ENCODE measurements at places on chromosomes 11 and 22. TPM values are rescaled to one million over a fixed set of nuclear protein-coding genes. Genes with fewer than 3 reads are reported as not detected.

DNA sequence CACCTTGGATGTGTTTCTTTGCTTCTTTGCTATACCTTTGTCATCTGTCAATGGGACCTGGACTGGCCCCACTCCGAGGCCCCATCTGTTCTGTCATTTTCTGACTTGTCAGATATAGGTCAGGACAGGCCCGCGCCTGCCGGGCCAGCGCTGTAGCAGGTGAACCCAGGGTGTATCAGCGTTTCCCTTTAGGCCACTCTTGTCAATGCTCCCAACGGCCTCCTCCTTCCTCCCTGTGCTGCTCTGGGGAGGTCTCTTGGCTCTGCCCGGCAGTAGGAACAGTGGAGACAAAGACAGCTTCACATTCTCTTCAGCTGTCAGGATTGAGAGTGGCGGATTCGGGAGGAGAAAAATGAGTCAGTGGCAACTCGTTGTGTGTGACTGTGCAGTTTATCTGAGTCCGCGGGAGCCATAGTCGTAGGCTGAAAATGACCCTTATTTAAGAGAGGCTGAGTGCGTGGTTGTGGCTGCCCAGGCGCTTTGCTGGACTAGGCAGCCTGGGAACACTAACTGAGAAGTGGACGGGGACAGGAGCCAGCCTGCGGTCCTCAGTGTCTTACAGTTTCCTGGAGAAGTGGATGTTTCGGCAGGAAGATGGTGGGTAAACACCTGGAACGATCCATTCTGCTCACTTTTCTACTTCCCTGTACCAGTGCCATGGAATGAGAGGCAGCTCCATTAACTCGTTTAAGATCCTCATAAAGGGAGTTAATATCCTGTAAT, 102.3 kb downstream of the PRR5L start:
- H3K36me3 ChIP-seq, result no peaks in the 10 kb centered on the region
- H3K4me3 ChIP-seq, result no peak overlapping the region
- no peak overlapping the region for H3K27ac ChIP-seq
- H3K27me3 ChIP-seq, result no peaks in the 10 kb centered on the region

DNA sequence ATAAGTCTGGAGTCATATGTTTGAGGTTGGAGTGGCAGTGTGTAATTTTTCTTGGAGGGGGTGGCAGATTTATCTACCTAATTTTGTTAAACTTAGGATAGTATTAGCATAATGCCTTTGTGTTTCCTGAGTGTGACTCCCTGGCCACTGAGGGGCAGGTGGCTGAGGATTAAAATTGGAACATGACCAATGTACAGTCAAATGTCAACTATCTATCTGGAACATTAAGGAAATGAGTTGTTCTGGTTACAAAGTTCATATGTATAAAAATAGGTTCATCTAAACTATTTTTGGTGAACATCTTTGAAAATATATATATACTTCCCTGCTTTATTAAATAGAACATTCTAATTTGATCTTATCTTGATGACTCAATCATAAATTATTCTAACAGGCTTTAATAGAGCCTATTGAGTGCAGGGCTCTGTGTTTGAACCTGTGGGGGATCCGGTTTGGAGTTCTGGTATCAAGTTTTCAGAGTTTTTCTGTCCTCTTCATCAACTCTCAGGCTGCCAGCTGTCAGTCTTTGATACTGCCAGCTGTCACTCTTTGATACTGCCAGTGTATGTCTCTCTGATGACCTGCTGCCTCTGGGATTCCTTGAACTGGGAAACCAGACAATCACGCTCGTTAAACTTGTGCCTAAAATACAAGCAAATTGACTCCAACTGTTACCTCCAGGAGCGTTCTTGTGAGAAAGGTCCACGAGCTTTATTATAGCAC, 309.6 kb downstream of the METTL15 start:
- no peak overlapping the region for H3K4me3 ChIP-seq
- no peaks in the 10 kb centered on the region for H3K27me3 ChIP-seq
- no peak for DNase-seq
- H3K4me1 ChIP-seq, result no peaks in the 10 kb centered on the region
- H3K27ac ChIP-seq, result no peak overlapping the region
- H3K36me3 ChIP-seq, result no peaks in the 10 kb centered on the region

DNA sequence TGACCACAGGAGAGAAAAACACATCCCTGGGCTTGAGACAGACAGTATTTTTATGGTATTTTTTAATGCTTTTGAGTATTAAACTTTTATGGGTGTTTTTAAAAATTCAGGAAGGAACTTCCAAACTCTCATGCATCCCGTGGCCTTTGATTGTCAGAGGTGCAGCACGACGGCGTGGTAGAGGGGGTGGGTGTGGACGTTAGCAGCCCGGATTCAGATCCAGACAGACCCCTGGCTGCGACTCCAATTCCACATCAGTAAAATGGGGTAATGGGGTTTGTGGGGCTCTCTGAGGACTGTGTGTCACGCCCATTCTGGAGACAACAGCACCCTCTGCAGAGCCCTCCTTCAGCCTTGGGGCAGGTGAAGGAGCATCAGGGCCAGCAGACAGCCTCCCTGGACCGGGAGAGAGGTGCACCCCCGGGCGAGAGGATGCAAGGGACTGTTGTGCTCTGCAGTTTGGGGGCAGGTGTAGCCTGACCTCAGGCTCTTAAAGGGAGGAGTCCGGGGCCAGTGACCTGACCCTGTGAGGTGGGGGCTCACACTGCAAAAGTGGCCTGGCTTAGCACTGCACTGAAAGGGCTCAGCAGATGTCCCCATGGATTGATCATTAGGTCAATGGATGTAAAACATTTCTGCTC, 1024.3 kb downstream of the TBC1D22A start:
- DNase-seq, result no peak
- H3K27me3 ChIP-seq, result no peaks in the 10 kb centered on the region
- no peaks in the 10 kb centered on the region for H3K36me3 ChIP-seq
- no peak overlapping the region for H3K27ac ChIP-seq

DNA sequence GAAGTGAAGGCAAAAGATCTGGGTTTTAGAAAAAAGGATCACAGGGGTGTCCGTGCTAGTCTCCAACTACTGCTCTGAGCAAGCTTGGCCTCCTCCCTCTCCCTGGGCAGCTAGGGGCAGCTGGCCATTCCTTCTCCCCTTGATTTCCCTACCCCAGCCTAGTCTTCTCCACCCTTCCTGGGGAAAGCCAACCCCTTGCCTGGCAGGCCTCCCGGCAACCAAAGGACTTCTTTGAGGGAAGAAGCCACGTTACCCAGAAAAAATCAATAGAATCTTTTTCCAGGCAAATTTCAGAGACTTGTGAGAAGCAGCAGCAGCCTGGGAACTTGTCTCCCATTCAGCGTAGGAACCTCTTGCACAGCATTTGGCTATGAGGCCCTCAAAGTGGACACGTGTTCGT, 91.5 kb downstream of the MIAT start:
- DNase-seq, result no peak
- H3K27ac ChIP-seq, result no peak overlapping the region
- no peaks in the 10 kb centered on the region for H3K4me1 ChIP-seq
- no peaks in the 10 kb centered on the region for H3K27me3 ChIP-seq
- H3K4me3 ChIP-seq, result no peak overlapping the region

DNA sequence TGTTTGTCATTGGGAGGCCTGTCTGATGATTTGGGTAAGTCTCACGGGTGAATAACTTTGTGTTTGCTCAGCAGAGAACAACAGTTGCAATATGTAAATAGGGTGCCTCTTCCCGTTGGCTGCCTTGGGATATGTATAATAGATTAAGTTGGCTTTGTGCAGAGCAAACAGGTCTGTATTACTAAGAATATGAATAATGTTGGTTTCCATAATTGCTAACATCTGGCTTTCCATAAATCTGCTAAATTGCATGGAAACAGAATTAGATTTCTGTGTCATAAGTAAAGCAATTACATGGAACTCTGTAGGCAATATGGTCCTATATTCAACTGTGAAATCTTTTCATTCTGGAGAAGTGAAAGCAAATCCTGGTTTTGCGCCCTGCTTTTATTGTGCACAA, 636.0 kb upstream of the ANO5 start:
- no peak overlapping the region for H3K27ac ChIP-seq
- no peak for DNase-seq
- no peaks in the 10 kb centered on the region for H3K27me3 ChIP-seq
- no peaks in the 10 kb centered on the region for H3K36me3 ChIP-seq

DNA sequence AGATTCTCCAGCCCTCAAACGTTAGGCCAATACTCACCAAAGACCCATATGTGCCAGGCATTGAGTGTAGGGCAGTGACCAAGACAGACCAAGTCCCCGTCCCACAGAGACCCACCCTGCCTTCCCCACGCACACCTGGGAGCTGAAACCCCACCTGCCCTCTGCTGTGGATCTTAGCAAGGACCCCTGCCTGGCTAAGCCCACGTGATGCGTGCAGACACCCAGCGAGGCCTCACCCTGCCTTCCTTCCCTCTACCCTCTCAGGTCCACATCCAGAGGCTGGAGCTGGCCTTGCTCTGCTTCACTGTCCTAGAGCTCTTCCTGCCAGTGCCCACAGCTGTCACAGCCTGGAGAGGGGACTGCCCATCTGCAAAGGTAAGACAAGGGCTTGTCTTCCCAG, 10.2 kb downstream of the MS4A10 start:
- no peaks in the 10 kb centered on the region for H3K4me1 ChIP-seq
- no peaks in the 10 kb centered on the region for H3K36me3 ChIP-seq
- H3K27ac ChIP-seq, result no peak overlapping the region
- DNase-seq, result no peak

DNA sequence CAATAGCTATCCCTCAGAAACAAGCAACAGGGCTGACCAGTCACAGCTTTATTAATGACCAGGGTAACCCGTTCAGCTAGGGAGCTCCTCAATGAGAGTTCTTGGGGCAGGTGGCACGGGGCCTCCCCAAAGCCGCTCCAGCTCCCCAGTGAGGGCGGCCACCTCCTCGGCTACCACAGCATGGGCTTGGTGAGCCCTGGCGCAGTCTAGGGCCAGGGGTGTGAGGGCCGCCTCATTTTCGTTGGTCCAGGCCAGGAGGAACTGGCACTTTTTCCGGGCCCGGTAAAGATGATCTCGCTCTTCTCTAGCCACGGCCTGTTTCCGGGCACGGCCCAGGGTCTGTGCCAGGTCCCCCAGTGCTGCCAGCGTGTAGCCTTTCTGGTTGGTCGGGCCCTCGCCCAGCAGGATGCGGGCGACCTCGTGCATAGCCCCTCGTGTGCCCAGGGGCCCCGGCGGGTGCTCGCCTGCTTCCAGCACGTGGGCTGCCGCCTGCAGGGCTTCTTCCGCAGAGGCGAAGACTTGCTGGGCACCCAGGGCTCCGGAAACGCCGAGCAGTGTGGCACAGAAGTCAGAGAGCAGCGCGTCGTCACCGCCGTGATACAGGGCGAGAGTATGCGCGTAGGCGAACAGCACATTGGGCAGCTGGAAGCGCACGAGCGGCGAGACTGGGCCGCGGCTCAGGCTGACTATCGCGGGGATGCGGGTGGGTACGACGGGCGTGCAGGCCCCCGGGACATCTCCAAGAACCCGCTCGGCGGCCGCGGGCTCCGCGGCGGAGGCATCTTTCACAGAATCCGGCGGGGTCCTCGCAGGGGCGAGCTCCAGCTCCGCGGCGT, 913 bp downstream of the ZNHIT2 start:
- H3K27ac ChIP-seq, result peak overlapping the region; percentile 79
- H3K4me1 ChIP-seq, result peaks cover 22% of the 10 kb centered on the region
- no peaks in the 10 kb centered on the region for H3K27me3 ChIP-seq
- H3K36me3 ChIP-seq, result no peaks in the 10 kb centered on the region
- DNase-seq, result no peak
- H3K4me3 ChIP-seq, result peak overlapping the region; percentile 92

- no peaks in the 10 kb centered on the region for H3K36me3 ChIP-seq
- H3K4me1 ChIP-seq, result peaks cover 14% of the 10 kb centered on the region
- no peak for DNase-seq
- H3K27ac ChIP-seq, result peak overlapping the region; percentile 99
- no peak overlapping the region for H3K4me3 ChIP-seq
- H3K27me3 ChIP-seq, result no peaks in the 10 kb centered on the region
Measured at GRCh38 chr11:75557666-75558494, 4.2 kb upstream of the SERPINH1 start.

- no peaks in the 10 kb centered on the region for H3K36me3 ChIP-seq
- H3K27ac ChIP-seq, result no peak overlapping the region
- DNase-seq, result no peak
- no peaks in the 10 kb centered on the region for H3K27me3 ChIP-seq
- H3K4me1 ChIP-seq, result no peaks in the 10 kb centered on the region
Measured at GRCh38 chr11:64536396-64536941, 54.6 kb upstream of the SLC22A12 start.

DNA sequence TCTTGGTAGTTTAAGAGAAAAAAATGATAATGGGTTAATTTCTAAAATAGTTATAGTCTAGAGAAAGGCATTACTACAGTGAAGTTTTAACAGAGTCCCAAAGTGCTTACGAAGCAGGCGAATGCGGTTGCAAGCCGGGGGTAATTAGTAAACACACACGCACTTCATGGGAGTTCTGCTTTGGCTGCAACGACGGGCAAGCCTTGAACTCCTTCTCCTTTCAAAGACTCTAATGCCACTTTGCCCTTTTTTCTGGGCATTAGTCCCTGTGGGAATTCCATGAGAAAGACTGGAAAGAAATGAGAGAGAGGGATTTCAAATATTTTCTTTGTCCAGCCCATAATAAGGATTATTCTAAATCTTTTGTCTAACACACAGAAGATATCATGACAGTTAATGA, 66.1 kb downstream of the TENM4 start:
- no peak overlapping the region for H3K27ac ChIP-seq
- no peak for DNase-seq
- no peaks in the 10 kb centered on the region for H3K4me1 ChIP-seq
- no peaks in the 10 kb centered on the region for H3K27me3 ChIP-seq
- H3K4me3 ChIP-seq, result no peak overlapping the region

- no peak overlapping the region for H3K4me3 ChIP-seq
- no peaks in the 10 kb centered on the region for H3K36me3 ChIP-seq
- no peak overlapping the region for H3K27ac ChIP-seq
- H3K4me1 ChIP-seq, result no peaks in the 10 kb centered on the region
- no peaks in the 10 kb centered on the region for H3K27me3 ChIP-seq
- no peak for DNase-seq
Measured at GRCh38 chr11:123851110-123851509, 34.4 kb downstream of the TMEM225 start.

DNA sequence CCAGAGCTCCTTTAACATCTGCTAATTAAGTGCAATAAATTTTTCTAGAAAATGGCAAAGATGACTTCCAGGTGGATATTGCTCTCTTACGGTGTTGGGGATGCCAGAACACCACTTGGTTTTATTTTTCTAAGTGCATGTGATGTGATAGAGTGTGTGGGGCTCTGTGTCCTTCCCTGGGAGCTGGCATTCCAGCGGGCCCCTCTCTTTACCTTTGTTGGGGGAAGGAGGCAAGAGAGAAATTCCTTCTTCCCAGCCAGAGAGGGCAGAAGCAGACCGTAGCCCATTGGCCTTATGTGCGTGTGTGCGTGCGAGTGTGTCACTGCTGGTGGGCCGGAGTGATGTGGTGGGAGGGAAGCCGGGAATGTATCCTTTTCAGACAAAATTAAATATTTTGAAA, 17.2 kb downstream of the TEF start:
- no peak for DNase-seq
- no peak overlapping the region for H3K4me3 ChIP-seq
- no peaks in the 10 kb centered on the region for H3K4me1 ChIP-seq
- H3K27me3 ChIP-seq, result no peaks in the 10 kb centered on the region
- no peak overlapping the region for H3K27ac ChIP-seq

GRCh38 chr22:44710474-44711240, 8.7 kb downstream of the PRR5 start:
- H3K27me3 ChIP-seq, result no peaks in the 10 kb centered on the region
- H3K36me3 ChIP-seq, result no peaks in the 10 kb centered on the region
- no peak for DNase-seq
- H3K27ac ChIP-seq, result peak overlapping the region; percentile 15
- H3K4me1 ChIP-seq, result peaks cover 5% of the 10 kb centered on the region
- H3K4me3 ChIP-seq, result peak overlapping the region; percentile 11

ANO9 gene
- total RNA-seq, result 14.2 TPM

FOXR1 gene
- total RNA-seq, result not detected

ABCG4 gene
- total RNA-seq, result 0.16 TPM

LMNTD2 gene
- total RNA-seq, result 2.6 TPM
